GM23248 (cell line): ENCODE measurements at places on chromosomes 16 and 17.
A peak's percentile ranks its signal among the peaks of the same experiment; 100 is the strongest.

DNA sequence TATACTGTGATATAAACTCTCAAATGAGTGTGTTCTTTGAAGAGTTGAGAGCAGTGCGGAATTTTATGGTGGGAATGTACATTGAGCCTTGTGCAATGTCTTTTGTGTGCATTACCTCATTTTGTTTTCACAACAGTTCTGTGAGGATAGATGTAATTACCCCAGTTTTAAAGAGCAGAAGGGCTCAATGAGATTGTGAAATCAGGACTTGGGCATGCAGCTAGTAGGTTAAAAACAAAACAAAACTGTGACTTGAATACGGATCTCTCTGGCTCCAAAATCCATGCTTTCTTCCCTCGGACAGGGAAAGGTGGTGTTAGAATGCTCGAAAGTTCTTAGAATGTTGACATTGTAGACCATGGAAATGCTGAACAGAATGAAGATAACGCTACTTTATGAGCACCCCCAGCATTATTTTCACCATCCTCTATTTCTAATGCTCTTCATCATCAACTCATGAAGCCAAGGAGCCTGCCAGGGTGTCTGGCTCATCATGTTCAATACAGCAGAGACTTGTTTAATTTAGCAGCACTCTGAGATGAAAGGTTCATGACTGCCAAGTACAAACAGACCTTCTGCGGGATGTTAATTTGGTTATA lies 17.1 kb downstream of the MRTFB start:
- DNase-seq = peak; percentile 42

DNA sequence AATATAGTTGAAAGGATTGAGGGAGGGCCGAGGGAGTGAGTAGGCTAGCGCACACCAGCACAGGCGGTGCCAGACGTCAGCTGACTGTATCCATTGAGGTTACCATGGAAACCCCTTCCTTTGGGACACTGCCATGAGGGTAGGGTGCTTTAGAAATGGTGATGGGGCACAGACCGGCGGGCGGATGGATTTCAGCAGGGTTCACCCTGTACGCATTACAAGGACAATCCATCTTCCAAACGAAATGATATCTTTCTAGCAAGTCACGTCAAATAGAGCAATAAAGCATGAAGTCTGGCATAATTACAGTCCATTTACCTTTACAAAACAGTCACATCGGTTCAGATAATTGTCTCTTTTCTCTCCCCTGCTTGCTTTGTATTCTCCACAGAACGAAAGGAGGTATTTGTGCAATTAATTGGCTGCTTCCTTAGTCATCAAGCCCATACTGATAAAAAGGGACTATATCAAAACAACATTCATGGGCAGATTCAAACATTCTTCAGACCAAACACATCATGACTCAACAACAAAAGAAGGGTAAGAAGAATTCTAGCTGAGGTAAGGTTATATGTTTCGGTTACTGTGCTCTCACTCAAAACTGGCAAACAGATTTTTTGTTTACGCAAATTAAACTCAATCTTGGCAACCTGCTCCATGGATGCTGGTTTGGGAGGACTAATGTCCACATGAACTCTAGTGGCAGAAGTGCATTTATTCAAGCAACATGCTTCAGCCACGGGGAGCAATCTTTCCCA lies 140.6 kb downstream of the CDK5R1 start:
- peak; percentile 40 for DNase-seq

DNA sequence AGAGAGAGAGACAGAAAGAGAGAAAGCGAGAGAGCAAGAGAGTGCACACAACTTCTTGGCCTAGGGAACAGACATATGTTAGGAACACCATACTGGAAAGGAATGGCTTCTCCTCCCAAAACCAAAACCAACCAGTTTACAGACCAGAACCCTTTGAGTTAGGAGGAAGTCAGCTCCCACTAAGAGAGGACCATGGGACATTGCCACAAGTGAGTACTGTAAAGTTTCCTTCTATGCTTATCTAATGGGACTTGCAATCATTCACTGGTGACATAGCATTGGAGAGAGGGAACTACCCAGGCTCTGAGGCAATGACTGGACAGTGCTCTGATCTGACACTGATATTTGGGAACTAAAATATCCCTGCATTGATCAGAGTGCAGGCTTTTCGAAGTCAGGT lies 32.4 kb downstream of the TBC1D3B start:
- no peak for DNase-seq

GRCh38 chr17:59846394-59847165 lies 46.2 kb downstream of the TUBD1 start:
- peak; percentile 84 for DNase-seq

DNA sequence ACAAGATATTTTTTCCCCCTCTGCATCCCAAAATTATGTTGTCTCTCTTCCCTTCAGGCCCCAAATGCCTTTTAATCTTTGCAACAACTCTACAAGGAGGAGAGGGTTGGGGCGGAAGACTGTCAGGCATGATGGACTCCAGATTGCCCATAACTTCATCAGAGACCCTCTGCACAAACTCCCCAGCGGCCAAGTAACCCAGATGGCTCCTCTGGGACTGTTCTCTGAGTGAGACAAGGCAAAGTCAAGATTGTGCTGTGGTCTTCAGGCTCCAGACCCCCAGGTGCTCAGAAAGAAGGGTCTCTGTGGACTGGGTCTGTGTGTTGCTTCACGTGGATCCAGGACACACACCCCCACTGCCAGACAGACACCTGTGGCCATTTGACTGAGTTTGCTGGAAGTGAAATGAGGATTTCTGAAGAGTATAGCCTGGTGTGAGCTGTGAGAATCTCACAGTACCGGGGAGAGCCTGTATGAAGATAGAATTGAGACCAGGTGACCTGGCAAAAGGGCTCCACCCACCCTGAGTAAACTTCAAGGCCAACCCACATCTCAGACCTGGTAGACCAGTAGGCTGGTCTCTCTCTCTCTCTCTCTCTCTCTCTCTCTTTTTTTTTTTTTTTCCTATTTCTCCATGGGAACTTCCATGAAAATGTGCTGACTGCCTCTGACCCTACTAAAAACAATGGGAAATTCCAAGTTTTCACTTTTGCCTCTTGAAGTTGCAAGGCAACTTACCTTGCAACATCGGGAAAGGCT lies 354.1 kb downstream of the SOX9 start:
- no peak for DNase-seq

DNA sequence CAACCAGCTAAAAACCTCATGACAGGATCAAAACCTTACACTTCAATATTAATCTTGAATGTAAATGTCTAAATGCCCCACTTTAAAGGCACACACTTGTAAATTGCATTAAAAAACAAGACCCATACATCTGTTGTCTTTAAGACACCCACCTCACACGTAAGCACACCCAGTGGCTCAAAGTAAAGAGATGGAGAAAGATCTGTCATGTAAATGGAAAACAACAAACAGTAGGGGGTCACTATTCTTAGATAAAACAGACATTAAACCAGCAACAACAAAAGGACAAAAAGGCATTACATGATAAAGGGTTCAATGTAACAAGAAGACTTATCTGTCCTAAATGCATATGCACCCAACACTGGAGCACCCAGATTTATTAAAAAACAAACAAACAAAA lies 35.6 kb downstream of the SDR42E1 start:
- no peak for DNase-seq

DNA sequence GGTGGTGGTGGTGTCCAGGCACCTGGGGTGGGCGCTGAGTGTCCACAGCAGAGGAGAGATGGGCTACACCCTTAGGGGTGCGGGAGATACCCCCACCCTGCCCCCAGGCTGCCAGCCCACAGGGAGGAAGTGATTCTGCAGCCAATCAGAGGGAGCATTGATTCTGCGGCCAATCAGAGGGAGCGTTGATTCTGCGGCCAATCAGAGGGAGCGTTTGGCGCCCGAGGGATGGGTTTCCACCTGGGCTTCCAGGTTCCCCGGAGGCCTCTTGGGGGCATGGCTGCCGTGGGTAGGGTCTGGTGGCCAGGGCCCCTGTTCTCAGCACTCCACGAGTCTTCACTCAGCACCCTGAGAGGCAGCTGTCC lies 28.2 kb upstream of the ACSF3 start:
- no peak for DNase-seq

DNA sequence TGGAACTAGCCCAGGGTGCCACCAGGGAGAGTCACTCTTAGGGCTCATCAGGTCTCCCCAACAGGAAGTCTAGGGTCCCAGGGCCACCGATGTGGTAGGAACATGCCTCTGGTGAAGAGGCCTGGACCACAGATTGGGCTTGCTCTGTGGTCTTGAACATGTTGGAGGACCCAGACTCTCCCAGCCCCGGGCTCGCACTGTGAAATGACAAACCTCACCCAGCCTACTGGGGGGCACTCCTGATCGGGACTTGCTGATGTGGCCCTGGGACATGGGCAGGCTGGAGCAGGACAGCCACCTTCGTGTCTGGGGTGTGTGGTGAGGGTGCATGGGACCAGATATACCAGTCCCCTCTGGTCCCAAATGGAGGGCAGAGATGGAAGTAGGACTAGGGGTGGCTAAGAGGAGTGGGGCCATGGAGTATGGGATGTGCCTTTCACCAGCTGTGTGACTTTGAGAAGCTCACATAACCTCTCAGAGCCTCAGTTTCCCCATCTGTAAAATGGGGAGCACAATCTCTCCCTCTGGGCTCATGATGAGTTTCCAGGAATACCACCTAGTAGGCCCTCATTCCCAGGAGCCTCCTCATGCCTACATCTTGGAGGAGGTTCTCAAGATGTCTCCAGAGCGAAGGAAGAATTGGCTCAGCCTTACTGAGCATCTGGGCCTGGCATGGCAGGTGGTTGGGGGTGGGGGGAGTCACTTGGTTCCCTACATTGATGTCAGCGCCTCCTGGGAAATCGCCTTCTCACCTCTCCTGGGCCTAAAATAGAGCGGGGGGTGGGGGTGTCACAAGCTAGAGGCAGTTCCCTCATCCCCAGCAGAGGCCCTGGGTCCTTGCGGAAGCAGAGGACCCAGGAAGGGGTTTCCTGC lies 1.5 kb upstream of the ADAM11 start:
- no peak for DNase-seq

DNA sequence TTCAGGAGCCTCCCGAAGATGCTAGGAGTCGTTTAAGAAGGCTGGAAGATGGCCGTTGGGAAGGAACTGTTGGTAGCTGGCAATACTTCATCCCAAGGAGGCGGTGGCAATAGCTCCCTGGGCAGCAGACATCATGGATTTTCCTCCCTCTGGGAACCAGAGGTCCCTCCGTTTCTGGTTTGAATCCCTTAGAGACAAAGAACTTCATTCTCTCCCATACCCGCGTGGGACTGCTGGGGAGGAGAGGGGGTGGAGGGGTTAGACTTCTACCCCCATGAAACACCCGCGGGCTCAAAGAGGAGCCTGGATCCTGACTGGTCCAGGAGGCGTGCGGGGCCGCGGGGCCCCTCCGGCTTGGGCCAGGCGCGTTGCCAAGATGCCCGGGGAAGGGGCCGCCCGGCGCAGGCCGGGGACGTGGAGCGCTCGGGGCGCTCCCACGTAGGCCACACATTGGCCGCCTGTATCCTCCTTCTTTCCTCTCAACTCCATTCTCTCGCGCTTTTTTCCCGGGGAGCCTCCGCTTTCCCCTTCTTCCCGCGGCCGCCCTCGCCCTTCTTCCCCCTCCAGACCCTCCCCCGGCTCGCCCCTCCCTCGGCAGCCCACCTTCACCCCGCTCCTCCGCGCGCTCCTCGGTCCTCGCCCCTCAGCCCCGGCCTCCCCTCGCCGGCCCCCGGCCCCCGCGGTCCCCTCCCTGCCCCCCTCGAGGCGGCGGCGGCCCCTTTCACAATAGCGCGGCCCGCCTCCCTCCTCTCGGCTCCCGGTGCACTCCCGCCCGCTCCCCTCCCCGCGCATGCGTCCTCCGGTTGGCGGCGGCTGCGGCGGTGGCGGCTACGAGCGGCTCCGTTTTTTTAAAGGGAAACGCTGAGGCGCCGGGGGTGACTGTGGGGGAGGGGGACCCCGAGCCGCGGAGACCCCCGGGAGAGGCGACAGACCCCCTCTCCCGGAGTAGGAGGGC lies at the start of gene MSL1:
Gene MSL1 (plus strand): TSS at position 791 of the 955 bp plus-strand sequence. CDS start 642 bp downstream, outside the sequence.
- peak; percentile 92 for DNase-seq

DNA sequence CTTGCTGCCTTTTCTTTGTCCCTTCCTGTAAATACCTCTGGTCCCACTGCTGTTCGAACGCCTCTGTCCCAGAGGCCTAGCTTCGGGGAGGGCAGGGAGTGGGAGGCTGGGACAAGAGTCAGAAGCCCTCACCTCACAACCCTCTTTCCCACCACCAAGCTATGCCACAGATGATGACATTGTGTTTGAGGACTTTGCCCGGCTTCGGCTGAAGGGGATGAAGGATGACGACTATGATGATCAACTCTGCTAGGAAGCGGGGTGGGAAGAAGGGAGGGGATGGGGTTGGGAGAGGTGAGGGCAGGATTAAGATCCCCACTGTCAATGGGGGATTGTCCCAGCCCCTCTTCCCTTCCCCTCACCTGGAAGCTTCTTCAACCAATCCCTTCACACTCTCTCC lies 10.4 kb downstream of the ARRB2 start:
- no peak for DNase-seq

GRCh38 chr16:49116873-49117272 lies 164.8 kb downstream of the CBLN1 start:
- DNase-seq = peak; percentile 2

GRCh38 chr16:53209877-53210276 lies 155.1 kb downstream of the CHD9 start:
- DNase-seq = peak; percentile 12

GRCh38 chr16:4265676-4266075 lies 7.1 kb downstream of the TFAP4 start:
- no peak for DNase-seq
